NCI-H2081 treated with DMSO at 0.1 percent for 48 hours (cell line): ENCODE measurements at places on chromosomes 16 and 17.

DNA sequence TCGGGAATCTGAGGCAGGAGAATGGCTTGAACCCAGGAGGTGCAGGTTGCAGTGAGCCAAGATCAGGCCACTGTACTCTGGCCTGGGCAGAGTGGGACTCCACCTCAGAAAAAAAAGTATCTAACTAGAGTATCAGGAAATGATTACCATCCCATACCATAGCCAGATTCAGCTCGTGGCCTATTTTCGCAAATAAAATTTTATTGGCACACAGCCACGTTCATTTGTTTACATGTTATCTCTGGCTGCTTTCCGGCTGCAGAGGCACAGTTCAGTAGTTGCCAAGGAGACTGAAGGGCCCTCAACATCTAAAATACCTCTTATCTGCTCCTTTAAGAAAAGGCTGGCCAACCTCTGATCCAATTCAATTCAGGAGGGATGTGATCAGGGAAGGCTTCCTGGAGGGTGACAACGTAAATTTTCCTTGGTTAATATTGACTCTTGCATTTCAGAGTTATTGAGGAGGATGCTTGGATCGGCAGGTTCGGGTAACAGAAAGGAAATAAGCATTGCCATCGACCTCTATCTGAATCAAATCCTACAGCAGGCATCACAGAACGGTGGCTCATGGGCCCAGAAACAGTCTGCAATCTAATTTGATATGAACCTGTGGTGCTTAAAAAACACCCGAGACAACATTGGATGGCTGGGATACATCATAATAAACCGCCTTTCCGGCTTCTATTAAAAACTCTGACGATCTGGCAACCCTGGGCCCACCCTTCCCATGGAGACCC lies 73.8 kb downstream of the XYLT1 start:
- DNase-seq: no peak

- DNase-seq: no peak
These were observed 13.7 kb upstream of the TAT start for GRCh38 chr16:71590584-71590983.

GRCh38 chr17:59437791-59438281 lies 106.4 kb downstream of the YPEL2 start:
- DNase-seq: no peak

DNA sequence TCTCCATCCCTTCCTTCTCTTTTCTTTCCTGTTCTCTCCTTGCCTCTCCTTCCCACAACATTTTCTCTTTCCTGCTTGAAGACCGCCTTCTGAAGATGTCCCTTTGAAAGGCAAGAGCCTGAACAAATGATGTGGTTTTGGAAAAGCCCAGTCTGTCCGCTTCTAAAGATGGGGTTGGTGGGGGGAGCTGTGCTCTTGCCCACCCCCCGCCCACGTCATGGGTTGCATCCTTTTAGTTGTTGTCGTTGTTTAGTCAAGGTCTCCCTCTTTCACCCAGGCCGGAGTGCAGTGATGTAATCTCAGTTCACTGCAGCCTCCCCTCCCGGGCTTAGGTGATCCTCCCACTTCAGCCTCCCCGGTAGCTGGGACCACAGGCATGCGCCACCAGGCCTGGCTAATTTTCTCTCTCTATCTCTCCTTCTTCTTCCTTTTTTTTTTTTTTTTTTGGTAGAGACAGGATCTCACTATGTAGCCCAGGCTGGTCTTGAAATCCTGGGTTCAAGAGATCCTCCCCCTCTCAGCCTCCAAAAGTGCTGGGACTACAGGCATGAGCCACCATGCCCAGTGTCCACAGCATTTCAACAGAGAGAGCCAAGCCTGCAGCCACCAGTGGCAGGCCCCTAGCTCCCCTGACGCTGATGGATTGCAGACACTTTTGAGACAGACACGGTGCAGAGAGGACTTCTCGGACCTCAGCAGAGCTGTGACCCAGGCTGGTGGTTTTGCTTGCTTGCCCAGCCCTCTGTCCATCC lies 26.0 kb upstream of the CIBAR2 start:
- no peak for DNase-seq

DNA sequence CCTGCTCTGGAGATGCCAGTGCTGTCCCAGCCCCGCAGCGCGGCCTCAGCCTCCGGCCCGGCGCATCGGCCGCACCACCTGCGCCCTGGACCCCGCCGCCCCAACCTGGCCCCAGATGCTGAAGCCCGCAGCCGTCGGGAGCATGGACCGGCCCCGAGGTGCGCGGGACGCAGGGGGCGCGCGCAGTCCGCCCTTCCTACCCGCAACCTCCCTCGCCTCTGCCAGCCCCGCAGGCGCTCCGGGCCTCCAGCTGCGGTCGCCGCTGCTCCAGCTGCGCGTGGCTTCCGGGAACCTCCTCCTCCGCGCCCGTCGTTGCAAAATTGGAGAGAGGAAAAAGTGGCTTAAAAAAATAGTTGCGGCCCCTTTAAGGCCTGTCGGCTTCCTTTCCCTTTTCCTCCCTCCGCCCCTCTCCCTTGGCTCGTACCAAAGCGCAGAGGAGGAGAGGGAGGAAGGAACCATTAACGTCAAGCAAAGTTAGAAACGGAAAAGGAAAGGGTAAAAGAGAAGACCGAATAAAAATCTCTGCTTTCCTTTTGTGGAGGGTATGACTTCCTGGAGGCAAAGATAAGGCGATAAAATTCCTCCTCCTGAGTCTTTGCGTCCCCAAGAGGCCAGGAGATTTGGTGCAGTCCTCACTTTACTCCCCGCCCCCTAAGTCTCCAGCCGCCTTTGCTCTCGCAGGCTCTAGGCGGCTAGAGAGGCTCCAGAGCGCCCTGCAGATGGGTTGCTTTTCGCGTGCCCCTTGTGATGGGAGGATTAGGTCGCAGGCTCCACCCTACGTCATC lies at the start of gene CDIPT:
CDIPT (minus strand) TSS at position 343 of the 785 bp plus-strand sequence. CDS start 369 bp downstream, outside the sequence.
- peak; percentile 43 for DNase-seq

DNA sequence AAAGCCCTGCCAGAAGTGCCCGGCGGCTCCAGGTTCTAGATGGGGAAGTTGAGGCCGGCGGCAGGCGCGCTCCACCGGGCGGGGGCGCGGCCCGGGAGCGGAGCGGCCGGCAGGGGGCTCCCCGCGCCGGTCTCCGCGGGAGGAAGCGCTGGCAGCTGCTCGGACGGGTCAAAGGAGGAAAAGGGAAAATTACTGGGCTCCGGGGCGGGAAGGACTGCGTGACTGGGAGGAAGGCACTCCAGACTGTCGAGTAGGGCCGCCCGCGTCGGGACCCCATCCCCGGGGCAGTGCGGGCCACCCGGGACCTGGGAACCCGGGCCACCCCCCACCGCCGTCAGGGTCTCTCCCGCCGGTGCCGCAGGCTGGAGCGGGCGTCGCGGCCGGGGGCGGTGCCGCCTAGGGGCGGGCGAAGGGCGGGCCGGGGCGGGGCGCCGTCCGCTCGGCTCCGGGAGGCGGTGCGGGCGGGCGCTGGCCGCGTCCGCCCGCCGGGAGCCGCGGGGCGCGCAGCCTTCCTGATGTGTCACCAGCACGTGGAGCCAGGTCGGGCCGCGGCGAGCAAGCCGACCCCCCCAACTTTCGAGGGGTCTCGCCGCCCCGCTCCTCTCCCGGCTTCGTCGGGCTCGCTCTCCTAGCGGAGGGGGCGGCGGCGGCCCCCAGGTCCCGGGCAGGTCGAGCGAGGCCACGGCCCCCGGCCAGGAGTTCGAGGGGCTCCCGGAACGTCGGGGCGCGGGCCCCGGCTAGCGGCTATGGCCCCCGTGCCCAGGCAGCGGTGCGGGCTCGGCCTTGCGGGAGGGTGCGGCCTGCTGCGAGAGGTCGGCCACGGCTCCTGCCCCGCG lies 167.5 kb downstream of the RAB11FIP4 start:
- DNase-seq: no peak

- no peak for DNase-seq
These were observed 19.2 kb downstream of the SGF29 start for GRCh38 chr16:28572696-28573510.

- DNase-seq: no peak
These were observed 51.6 kb upstream of the CORO6 start for GRCh38 chr17:29674281-29674680.

DNA sequence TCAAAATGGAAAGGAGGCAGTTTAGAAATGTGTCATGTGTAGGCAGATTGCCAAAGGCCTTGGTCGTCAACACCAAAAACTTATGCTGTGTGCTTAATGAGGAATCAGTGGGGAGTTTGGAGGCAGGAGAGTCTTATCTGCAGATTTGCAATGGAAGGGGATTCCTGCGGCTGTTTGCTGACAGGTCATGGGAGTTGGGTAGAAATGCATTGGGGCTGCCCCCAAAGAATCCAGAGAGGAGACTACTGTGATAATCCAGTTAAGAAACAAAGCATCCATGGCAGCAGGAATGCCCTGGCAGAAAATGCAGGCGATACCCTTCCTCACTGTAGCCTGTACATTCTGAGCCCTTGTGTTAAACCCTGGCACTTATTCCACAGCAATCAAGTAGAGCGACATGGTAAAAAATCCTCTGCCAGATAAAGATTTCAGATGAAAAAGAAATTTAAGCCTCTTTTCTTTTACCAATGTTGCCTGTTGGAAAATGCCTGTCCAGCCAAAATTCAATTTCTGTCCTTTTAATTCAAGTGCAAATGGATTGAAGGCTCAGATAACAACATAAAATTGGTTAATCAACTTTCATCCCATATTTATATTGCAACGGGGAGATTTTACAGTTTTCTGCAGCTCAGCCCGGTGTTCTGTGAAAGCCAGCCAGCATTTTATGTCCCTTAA lies 491.0 kb upstream of the CDH5 start:
- no peak for DNase-seq

GRCh38 chr16:51898872-51899271 lies 648.1 kb downstream of the TOX3 start:
- DNase-seq: no peak

- DNase-seq: no peak
These were observed 804.1 kb downstream of the KCNJ18 start for GRCh38 chr17:22496450-22496849.

- DNase-seq: no peak
These were observed 154.0 kb downstream of the LGALS9B start for GRCh38 chr17:20313306-20313705.

DNA sequence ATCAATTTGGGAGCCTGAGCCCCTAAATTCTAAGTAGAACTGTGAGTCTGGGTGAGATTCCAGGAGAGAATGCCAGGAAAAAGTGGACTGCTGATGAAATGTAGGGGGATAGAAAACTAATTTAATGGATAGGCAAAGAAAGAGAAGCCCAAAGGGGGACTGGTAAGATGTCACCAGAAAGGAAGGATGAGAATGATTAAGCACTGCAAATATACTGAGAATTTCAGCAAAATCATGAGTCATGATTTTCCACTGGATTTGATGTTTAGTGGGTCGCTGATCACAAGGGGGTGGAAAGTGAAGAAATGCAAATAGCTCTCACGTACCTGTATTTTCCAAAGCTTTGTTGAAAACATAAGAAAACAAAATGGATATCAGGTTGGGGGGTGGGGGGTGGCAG lies 201.8 kb downstream of the SLC39A11 start:
- DNase-seq: no peak

DNA sequence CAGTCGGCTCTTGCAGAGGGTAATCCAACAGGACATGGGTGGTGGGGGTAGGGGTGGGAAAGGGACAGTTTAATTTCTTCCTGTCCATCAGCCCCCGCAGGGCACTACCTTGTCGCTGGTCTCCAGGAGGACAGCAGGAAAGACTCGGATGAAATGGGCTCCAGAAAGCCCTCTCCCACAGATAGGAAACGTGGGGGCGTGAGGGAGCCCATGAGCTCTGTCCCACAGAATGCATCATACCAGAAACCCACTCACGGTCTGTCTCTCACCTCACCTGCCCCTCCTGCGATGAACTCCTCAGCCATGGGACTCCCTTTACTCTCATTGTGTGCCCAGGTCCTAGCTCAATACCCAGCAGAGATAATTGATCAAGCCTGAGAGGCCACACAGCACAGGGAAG lies 240.1 kb downstream of the GSG1L start:
- no peak for DNase-seq

- DNase-seq: no peak
These were observed 2.8 kb upstream of the PRRT2 start for GRCh38 chr16:29809031-29809747.

- no peak for DNase-seq
These were observed 1.1 kb upstream of the SMTNL2 start for GRCh38 chr17:4583206-4583605.

- DNase-seq: no peak
These were observed at the start of gene PITPNM3 for GRCh38 chr17:6556121-6557039. PITPNM3 (minus strand) TSS chr17:6556555; CDS start chr17:6556406, 149 bp downstream.

DNA sequence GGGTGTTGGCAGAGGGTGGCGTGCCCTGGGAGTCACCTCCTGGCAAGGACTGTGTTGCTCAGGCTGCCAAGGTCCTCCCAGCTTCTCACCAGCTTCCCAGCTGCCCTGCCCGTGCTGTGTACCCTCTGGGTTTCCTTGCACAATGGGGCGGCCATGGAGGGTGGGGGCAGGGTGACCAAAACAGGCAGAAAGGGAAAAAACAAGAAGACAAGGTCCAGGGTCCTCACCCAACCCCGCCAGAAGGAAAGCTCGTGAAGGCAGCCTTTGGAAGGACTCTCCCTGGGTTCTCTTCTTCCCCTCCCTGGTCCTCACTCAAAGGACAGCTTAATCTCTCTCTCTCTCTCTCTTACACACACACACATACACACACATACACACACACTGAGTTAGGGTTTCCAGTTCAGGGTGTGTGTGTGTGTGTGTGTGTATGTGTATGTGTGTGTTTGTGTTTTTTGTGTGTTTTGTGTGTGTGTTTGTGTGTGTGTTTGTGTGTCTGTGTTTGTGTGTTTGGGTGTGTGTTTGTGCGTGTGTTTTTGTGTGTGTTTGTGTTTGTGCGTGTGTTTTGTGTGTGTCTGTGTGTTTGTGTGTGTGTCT lies 2.0 kb downstream of the SLC13A5 start:
- no peak for DNase-seq

GRCh38 chr16:1338855-1339675 lies 5.6 kb downstream of the BAIAP3 start:
- no peak for DNase-seq

- no peak for DNase-seq
These were observed 118.8 kb downstream of the AXIN2 start for GRCh38 chr17:65442691-65443090.

GRCh38 chr17:41919840-41920579 lies 1.3 kb upstream of the ACLY start:
- no peak for DNase-seq

GRCh38 chr17:76575570-76575969 lies 10.1 kb downstream of the ST6GALNAC2 start:
- no peak for DNase-seq

GRCh38 chr17:62802561-62803205 lies 5.4 kb downstream of the MARCHF10 start:
- DNase-seq: no peak

- DNase-seq: no peak
These were observed 140.4 kb downstream of the RGS9 start for GRCh38 chr17:65277576-65277975.

DNA sequence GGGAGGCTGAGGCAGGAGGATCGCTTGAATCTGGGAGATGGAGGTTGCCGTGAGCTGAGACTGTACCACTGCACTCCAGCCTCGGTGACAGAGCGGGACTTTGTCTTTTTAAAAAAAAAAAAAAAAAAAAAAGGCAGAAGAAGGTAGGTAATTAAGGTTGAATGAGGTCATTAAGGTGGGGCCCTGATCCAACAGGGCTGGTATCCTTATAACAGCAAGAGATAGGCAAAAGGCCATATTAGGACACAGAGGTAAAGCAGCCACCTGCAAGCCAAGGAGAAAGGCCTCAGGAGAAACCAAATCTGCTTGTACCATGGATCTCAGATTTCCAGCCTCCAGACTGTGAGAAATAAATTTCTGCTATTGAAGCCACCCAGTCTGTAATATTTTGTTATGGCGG lies 60.3 kb downstream of the SPAG9 start:
- no peak for DNase-seq
